Thyroid gland (tissue), 4 donors: ENCODE measurements at places on chromosomes 1 and 21.

- peak; percentile 59 for DNase-seq
Measured at GRCh38 chr21:32770871-32771523, 558 bp downstream of the PAXBP1 start.

GRCh38 chr1:155000411-155000725 is 2.2 kb upstream of the ZBTB7B start:
- no peak for DNase-seq

- no peak for DNase-seq
Measured at GRCh38 chr1:230262867-230263567, 163.1 kb downstream of the PGBD5 start.

GRCh38 chr1:118132000-118132399 is 53.0 kb downstream of the SPAG17 start:
- DNase-seq = peak; percentile 3

DNA sequence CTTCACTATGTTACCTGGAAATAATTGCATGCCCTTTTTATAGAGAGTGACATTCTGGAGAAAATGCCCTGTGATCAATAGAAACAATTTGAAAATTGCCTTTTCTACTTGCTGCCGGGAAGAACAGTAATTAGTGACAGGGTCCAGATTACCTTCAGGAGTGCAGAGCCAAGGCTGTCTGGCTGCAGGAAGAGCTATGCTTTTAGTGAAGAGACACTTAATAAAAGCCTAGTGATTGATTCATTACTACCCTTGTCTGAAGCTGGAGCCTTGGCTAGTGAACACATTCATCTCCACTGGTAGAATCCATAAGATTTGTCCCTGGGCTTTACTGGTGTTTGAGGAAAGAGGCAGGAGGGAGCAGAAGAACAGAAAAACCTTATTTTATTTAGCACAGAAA is 12.9 kb upstream of the DNASE2B start:
- no peak for DNase-seq

GRCh38 chr1:70090875-70091274 is 114.5 kb downstream of the LRRC40 start:
- no peak for DNase-seq

- DNase-seq = peak; percentile 78
Measured at GRCh38 chr1:43454270-43455011, 710 bp upstream of the HYI start.

- DNase-seq = no peak
Measured at GRCh38 chr1:26854906-26855305, 8.0 kb upstream of the SFN start.

DNA sequence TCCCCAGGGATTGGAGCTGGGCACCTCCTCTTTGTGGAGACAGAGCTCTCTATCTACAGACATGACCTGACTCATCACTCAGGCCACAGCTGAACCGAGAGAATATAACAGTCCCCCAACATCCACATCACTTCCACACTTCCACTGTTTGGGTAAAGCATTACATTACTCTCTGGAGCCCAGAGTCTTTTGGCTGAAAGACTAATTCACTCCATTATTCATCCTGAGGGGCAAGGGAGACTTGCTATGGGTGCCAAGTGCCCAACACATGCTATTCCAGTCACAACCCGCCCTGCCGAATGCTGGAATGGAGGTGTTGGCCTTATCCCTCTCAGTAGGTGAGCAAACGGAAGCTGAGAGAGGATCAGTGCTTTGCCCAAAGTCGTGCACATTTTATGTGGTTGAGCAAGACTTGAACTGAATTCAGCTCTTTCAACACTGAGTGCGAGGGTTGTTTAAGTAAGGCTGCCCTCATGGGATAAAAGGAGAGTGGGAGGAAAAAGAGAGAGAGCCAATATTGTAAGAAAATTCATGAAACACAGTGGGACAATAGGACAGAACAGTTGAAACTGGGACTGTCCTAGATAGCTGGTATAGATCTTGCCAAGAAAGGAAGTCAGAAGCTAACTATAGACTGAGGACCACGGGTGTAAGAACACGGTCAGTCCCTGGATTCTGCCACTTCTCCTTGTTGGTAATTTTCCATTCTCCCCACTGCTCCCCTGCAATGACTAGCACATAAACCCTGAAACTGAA is 13.5 kb upstream of the CHI3L1 start:
- DNase-seq = no peak

DNA sequence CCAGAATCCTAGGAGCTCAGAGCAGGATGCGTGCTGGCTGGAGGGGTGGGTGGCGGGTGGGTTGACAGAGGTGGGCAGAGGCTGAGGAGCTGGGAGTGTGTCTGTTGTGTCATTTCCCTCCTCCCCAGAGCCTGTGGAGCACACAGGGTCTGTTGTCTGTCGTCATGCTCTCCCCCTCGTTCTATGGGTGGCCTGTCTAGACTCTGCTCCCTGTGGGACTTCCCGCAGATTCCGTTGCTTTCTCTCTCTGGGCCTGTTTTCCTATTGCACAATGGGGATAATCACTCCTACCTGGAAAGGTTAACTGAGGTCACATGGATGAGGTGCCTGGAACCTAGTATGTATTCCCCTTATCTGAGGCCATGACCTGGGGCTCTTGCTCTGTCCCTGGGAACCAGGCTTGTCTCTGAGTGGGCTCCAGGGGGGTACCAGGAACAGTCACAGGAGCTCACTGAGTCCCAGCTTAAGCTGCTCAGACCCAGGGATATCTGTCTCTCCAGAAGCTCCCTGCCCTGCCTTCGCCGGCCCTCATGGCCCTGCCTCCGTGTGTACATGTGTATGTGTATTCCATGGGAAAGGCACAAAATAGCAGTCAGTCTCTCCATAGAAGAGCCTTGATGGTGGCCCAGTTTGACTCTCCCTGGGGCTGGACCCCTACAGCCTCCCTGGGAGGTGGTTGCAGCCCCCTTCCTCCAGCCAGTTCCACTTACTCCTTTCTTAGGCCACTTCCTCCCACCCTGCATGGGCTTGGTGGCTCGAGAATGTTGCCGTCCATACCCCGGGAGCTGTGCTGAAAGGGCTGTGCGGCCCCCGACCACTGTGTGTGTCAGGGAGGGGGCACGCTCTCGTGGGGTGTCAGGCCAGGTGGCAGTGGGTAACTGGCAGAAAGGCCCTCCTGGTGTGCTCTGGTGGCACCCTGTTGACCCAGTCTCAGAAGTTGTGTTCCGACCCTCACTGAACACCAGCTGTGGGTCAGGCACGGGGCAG is 17.9 kb downstream of the PTPRF start:
- no peak for DNase-seq

DNA sequence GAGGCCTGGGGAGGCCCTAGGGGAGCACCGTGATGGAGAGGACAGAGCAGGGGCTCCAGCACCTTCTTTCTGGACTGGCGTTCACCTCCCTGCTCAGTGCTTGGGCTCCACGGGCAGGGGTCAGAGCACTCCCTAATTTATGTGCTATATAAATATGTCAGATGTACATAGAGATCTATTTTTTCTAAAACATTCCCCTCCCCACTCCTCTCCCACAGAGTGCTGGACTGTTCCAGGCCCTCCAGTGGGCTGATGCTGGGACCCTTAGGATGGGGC is 5.2 kb downstream of the ELF3 start:
- no peak for DNase-seq

DNA sequence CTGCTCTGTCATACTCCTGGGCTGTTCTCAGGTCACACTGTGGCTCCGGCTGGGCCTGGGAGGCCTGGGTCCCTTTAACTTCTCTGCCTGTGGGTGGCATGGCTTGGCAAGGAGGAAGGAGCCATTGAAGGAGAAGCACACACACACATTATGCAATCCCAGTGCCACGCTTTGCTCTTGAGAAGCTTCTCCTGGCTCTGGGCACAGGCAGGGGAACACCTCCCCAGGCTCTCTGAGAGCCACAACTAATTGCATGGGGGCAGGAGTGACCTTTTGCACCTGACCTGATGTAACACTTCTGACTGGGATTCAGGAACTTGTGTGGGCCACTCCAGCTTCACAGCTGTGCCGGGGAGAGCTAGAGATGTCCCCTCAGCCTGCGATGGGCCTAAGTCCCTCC is 23.1 kb downstream of the LGR6 start:
- peak; percentile 80 for DNase-seq

DNA sequence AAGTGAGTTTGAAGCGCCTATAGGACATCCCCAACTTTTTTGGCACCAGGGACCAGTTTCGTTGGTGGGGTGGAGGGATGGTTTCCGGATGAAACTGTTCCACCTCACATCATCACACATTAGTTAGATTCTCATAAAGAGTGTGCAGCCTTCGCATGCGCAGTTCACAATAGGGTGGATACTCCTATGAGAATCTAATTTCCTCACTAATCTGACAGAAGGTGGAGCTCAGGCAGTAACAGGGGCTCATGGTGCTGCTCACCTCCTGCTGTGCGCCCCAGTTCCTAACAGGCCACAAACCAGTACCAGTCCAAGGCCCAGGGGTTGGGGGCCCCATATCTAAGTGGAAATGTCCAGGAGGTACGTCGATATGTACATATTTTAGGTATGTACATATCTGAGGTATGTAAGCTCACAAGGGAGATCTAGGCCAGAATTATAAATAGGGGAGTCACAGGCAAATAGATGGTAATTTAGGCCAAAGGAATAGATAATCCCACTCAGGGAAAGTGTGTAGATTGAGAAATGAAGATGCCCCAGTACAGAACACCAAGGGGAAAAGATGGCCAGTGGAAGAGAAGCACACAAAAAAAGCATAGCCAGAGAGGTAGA is 27.5 kb upstream of the RASAL2 start:
- DNase-seq = no peak

DNA sequence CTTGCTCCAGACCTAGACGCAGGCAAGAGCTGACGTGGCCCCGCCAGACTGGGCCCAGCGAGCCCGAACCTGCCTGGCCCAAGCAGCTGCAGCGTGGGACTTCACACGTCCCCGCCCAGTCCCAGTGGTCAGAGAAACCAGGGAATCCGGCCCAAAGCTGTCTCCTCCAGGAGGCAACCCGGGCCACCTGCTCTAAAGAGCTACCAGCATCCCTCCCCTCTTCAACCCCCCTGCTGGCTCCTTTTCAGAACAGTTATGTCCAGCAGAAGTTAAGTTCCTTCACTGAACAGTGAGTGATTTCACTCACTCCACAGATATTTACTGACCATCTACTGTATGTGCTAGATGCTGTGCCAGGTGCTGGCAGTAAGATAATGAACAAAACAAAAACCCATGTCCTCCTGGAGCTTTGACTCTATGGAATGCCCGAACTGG is 2.1 kb upstream of the EFNA1 start:
- peak; percentile 27 for DNase-seq

DNA sequence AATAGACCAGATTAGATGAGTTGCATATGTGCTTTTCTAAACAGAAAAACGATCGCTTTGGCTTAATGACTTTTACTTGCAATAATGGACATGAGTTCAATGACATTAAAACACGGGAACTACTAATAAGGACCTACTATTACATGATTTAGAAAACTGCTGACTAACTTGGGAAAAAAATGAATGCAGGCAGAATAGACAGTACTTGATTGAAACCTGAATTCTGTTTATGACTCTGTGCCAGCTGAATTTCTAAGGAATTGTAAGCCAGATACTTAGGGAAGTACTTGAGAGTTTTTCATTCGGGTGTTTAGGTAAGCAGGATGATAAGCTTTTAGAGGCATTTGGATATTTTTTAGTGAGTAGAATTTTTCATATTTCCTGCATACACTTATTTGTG is 12.0 kb downstream of the ADGRL2 start:
- DNase-seq = no peak

DNA sequence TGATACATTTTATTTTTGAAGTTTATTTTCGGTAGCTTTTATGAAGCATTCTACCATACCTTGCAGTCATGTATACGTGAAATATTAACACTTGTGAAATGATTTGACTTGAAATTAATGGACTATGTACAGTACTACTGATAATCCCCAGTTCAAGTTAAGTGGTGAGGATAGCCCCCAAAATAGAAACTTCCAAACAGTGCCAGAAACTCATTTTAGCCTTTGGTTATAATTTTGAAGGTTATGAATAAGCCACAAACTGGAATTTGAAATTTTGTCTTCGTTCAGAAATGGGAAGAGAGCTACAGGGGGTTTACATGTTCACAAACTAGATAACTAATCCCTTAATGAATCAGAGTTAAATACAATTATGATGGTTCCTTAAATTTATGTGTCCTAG is 1.5 kb upstream of the HNRNPU start:
- no peak for DNase-seq

- DNase-seq = no peak
Measured at GRCh38 chr1:239268007-239268406, 118.4 kb upstream of the CHRM3 start.

- DNase-seq = peak; percentile 64
Measured at GRCh38 chr1:201450721-201451291, 18.2 kb downstream of the PHLDA3 start.

GRCh38 chr1:5819391-5820025 is 172.7 kb downstream of the NPHP4 start:
- no peak for DNase-seq

DNA sequence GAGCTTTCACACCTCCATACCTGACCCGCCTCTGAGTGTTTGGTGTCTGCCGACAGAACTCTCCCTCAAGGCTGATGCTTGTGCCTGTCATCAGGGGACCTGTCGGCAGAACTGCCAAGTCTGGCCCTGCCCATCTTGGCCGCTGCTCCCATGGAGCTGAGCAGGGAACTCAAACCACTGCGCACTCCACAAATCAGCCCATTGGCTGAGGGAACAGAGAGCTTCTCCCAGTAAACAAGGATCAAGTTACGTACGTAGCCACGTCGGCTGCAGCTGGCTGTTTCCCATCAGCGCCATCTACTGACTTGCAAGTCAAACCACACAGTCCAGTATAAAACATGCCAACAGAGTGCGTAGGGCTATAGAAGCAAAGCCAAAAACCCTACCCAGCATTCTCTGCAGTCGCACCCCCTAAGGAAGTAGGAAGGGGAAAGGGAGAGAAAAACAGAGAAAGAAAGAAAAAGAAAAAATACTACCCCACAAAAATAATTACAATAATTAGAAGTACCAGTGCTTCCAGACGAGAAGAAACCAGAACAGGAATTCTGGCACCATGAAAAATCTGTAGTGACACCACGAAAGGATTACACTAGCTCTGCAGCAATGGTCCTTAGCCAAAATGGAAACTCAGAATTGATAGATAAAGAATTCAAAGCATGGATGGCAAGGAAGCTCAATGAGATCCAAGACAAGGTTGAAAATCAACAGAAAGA is 13.1 kb downstream of the KRTAP13-1 start:
- peak; percentile 54 for DNase-seq

DNA sequence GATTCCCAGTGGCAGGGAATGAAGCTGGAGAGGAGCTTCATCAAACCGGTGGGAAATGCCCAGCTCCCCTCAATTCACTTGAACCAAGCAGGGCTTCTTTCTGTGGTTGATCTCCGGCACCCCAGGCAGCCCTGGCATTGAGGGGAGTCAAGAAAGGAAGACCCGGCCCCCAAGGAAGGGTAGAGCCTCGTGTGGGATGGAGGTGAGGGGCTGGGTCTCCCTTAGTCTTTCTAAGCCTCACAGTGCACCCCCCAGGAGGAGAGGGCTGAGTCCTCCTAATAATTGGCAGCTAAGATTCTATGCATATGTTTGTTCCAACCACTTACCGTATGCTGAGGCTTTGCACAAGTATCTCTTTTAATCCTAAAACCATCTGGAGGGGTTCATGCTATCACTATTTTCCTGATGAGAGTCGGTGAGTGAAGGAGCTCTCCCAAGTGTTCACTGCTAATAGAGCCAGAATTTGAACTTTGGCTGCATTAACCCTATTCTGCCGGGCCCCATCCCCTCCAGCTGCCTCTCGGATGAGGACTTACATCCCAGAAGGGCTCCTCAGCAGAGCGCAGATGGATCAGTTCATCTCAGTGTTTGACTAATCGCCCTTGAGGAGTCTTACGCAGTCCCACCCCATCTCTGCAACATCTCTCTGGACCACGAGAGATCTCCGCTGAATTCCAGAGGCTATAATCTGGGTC is 33.1 kb upstream of the TMEM51 start:
- DNase-seq = no peak
